ENCODE measurements at places on chromosomes 5 and 9.

DNA sequence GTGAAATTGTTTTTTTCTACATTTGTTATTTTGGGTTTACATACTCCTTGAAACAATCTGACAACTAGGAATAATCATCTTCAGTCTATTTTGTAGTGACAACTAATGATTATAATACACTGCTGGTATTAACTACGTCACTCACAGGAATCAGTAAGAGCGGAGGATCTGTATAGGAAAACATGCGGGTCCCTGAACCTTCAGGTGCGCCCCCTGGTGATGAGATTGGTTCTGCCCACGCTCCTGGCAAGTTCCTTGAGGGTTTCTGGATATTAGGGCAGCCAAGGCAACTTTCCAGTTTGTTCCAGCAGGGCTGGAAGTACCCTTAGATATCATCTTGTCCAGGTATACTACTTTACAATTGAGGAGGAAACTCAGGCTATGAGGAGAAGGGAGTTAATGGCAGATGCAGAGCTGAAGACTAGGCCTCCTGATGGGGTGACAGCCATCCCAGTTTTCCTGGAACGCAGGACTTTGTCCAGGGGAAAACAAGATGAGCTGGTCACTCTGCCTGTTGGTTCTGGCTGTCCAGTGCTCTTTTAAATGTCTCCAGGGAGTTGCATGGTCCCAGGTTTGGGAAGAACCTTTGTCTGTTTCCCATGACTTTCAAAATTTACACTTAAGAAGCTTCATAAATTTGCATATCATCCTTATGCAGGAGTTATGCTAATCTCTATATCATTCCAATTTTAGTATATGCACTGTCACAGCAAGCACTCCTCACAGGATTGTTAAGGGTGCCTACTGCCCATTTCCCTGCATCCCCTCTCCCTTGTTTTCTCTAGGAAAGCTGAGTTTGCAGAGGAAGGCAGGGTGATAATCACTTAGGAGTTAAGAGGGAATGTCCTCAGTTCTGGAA is 14.9 kb upstream of the WNT8A start:
- DNase-seq, result peak; percentile 74

DNA sequence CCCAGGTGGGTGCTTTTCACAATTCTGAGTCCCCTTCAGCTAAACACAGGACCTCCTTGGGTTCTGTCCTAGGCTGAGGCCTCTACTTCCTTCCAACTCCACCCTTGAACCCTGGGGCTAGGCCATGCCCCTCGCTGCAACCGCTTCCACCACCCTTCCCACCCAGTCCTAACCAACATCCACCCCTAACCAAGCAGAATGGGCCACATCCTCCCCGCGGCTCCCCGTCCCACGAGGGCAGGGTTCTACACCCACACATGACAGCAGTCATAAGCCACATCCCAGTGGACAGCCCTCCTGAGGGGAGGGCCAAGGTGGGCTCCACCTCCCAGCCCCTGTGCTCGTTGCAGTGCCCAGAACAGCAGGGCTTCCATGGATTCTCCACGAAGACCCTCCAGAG is 65.8 kb downstream of the SHB start:
- DNase-seq, result no peak

DNA sequence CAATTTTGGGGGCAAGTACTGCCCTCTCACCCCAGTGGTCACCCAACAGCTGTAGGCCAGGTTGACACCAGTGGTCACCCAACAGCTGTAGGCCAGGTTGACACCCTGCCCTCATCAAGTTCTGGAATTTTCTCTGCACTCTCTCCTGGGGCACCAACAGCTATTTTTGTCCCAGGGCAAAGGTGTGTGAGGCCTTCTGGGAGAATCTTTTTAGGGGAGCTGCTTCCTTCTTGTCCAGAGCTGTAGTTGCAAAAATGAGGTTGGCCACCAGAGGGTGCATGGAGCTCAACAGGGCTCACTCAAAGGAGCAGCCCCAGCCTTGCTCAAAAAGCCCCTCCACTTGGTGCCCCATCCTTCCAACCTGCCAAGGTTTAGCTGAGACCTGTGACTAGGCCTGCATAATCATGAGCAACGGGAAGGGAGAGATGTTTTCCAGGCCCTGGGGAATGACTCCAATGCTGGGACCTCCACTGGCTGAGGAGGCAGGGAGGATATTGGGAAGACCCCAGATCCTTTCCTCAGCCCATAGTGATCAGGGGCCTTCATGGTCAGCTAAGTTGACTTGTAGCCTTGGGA is 10.6 kb upstream of the P4HA2 start:
- DNase-seq, result peak; percentile 55

- DNase-seq, result no peak
Observed at GRCh38 chr9:9016597-9016996, 1217.0 kb upstream of the DMAC1 start.

- DNase-seq, result no peak
Observed at GRCh38 chr5:77568082-77568481, 70.4 kb downstream of the OTP start.

- DNase-seq, result no peak
Observed at GRCh38 chr5:57774439-57774838, 291.8 kb upstream of the ACTBL2 start.

DNA sequence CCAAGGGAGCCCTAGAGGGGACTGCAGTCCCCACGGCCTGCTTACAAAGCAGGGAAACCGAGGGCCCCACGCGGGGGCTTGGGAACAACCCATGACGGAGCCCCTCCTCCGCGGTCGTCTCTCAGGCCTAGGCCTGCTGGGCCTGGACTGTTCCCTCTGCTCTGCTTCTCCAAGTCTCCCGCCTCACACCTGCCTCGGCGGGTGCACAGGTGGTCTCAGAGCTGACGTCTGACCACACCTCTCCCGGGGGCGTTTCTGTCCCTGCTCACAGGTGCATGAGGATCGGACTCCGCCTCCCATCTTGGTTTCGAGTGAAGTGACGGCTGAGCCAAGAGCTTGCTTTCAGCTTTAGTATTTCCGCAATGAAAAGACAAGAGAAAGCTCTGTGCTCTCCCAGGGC is 72.1 kb downstream of the MRPL36 start:
- DNase-seq, result no peak

DNA sequence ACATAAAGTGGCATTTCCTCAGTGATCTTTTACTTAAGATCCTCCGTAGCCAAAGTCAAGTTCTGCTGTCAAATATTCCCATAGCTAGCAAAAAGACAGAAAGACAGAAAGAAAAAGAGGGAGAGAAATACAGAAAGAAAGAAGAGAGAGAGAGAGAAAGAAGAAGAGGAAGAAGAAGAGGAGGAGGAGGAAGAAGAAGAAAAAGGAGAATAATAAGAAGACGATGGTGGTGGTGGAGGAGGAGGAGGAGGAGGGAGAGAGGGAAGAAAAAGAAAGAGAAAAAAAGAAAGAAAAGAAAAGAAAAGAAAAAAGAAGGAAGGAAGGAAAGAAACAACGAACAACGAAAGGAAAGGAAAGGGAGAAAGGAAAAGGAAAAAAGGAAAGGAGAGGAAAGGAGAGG is 54.1 kb downstream of the FAT2 start:
- no peak for DNase-seq

DNA sequence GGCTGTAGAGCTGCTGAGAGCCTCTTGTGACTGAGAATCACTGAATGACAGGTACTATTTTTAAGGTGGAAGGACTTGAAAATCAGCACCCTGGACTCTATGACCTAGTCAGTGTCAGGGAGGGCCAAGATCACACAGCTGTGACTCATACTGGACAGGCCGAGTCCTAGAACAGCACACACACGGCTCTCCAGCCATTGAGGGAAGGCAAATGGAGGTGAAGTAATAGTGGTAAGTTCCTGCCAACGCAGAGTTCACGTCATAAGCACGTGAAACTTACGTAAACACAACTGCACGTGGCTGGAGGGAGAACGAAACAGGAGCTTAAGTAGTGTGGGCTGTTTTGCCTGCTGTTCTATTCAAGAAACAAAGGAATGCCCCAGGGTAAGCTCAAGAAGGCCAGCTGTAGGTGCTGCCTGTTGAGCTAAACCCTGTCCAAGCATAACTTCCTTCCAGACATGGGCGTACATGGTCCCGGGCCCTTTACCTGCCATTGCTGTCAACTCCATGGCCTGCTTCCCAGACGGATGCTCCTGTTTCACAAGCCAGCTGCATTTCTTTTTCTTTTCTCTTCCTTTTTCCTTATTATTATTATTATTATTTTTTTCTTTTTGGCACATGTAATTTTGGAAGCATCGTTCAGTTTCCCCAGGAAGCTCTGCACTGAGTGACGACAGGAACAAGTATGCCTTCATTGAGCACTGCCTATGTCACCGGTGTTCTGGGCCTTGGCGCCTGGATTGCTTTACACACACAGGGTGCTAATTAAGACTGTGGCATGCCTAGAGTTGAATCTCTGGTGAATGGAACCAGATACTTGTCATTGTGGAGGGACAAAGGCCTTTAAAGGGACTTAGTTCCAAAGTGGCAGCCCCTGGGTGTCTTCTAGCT is 10.2 kb upstream of the LCP2 start:
- no peak for DNase-seq

- DNase-seq, result no peak
Observed at GRCh38 chr5:147483961-147484707, 25.7 kb downstream of the DPYSL3 start.

DNA sequence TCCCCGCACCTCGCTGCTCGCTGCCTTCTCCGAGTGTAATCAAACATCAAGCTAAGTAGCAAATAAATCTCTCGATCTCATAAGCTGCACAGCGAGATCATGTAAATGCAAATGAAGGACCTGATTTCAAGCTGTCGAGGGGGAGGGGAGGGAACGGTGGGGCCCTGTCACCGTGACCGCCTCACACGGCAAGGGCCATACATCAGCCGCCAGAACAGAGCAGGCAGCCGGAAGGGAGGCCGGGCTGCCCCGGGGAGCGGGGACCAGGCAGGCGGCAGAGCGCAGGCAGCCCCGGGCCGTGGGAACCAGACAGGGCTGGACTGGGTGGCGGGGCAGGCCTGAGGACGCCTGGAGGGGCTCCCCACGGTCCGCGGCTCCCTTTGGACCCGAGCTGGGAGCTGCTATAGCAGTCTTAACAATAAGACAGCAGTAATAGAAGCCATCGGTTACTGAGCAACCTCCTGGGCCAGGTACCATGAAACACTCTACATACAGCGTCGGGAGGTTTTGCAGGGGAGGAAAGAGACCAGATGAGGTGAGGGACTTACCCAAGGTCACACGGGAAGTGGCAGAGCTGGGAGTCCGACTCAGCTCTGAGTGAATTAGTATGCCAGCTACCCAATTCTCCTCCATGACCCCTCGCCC is 76.8 kb downstream of the CFAP77 start:
- no peak for DNase-seq

DNA sequence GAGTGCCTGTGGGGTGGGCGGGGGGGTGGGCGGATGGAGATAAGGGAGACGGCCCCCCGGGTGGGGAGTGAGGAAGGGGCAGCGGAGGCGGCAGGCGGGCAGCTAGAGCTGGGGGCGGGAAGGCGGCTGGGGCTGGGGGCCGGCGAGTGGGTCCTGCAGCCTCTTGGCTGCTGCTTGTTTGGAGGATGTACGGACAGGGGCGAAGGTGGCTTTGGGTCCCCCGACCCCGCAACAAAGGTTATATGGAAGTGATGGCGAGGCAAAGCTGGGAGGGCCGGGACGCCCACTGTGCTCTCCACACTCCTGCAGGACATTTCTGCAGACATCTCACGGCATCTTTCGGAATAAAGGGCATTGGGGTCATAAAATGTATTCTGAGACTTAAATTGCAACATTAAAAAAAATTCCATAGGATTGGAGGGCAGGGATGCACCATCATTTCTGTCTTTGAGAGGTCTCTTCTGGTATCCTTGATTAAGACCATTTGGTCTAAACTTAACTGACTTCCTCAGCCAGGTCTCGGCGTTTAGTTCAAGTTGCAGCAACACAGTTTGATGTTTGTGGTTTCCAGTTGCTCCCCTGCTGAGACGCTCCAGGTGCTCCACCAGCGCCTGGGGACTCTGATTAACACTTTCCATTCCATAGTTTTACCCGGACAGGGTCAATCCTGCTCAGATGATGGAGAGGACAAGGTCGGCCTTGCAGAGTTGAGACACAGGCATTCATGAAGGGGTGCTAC is 101.6 kb upstream of the SSBP2 start:
- peak; percentile 30 for DNase-seq

DNA sequence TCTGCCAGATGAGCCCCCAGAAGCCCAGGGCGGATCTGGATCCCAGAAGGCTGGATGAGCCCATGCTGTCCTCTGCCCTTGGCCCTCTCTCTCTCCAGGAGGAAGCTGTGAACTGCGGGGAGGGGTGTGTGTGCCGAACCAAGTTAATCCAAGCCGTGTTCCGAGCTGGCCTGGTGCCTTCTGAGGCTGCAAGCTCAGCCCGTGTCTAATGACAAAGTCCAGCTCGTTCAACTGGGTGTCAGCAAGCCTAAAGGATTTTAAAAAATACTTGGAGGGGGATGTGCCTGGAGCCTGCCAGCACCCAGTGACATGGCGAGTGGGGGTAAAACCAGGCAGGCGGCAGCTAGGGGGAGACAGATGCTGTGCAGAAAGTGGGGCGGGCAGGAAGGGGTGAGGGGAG is 8.0 kb downstream of the STC2 start:
- no peak for DNase-seq

DNA sequence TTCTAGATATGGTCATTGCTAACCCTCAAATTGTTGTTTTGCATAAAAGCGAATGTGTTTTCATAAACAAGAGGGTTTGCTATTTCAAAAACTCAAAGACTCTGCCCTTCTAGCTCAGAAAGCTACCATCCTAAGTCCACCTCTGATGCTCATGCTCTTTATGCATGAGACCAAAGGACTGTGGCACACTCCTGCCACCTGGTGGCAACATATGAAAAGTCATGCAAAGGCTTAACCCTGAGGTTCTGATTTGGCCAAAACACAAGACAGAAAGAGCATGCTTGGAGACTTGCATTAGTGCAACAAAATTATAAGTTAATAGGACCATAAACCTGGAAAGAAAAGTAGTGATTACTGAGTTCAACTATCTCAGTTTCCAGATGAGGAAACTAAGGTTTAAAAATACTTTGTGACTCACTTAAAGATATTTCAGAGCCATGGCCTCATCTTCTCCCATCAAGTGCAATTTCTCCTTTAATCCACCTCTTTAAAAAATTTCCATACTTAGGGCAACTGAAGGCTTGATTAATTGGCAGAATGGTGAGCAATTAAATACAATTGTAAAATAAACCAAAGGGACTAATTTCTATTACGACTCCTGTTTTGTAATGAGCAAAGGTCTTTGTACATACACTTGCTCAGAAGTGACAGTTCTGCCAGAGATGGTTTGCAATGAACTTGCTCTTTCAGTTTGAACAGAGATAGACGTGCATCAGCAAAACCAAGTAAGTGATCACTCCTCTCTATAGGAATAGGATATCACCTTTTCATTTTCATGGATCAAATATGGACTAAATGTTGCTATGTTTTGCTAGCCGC is 110.7 kb upstream of the RAD23B start:
- DNase-seq, result peak; percentile 52

GRCh38 chr9:136753371-136754058 is 4.5 kb downstream of the LCN8 start:
- DNase-seq, result no peak

- peak; percentile 82 for DNase-seq
Observed at GRCh38 chr9:121267689-121268597, at the start of gene GSN. Gene GSN (plus strand): TSS chr9:121268162. CDS start chr9:121301972, 33,810 bp downstream.

GRCh38 chr5:176426876-176427275 is 10.5 kb upstream of the CLTB start:
- DNase-seq, result no peak

- DNase-seq, result no peak
Observed at GRCh38 chr5:79898611-79899010, 92.5 kb downstream of the MTX3 start.

All from HuH-7 (cell line).